NCI-H460 (cell line): ENCODE measurements at places on chromosomes 1 and 21. TPM values are rescaled to one million over a fixed set of nuclear protein-coding genes. Genes with fewer than 3 reads are reported as not detected.

The VCAM1 gene
- not detected in 2 replicates for total RNA-seq

The CDA gene
- total RNA-seq = 0.35 TPM in 1 of 2 replicates, not detected in the other

The UBXN10 gene
- not detected in 2 replicates for total RNA-seq

The JUN gene
- 10.2 and 11.1 TPM in 2 replicates for total RNA-seq

The S100A5 gene
- total RNA-seq = 0.30 TPM in 1 of 2 replicates, not detected in the other

The IFNLR1 gene
- 2.6 and 3.2 TPM in 2 replicates for total RNA-seq

The KRTAP11-1 gene
- total RNA-seq = not detected in 2 replicates

The SMG5 gene
- 74.7 and 79.8 TPM in 2 replicates for total RNA-seq

The CCDC17 gene
- 1.0 and 1.2 TPM in 2 replicates for total RNA-seq

The GNAT2 gene
- not detected in 2 replicates for total RNA-seq

The SELE gene
- not detected in 2 replicates for total RNA-seq

The GUCA2B gene
- total RNA-seq = not detected in 2 replicates

The PDZK1IP1 gene
- not detected in 2 replicates for total RNA-seq

The LCE1F gene
- not detected in 2 replicates for total RNA-seq

The OR2L13 gene
- total RNA-seq = not detected in 2 replicates

The GNG4 gene
- total RNA-seq = 0.25 and 0.87 TPM in 2 replicates

The TMCC2 gene
- total RNA-seq = 1.5 and 1.8 TPM in 2 replicates

The PERM1 gene
- total RNA-seq = not detected in 2 replicates

The CD5L gene
- not detected in 2 replicates for total RNA-seq

The C1QC gene
- not detected in 2 replicates for total RNA-seq

The NBPF10 gene
- total RNA-seq = 0.72 and 0.77 TPM in 2 replicates

The LORICRIN gene
- total RNA-seq = not detected in 2 replicates

The AKR7A3 gene
- 0.17 and 0.22 TPM in 2 replicates for total RNA-seq

The FMN2 gene
- total RNA-seq = 6.4 and 7.5 TPM in 2 replicates

The CD34 gene
- total RNA-seq = not detected in 2 replicates

The TNFSF18 gene
- 4.5 and 5.1 TPM in 2 replicates for total RNA-seq

The KCNK1 gene
- 4.0 and 4.5 TPM in 2 replicates for total RNA-seq

The VHLL gene
- total RNA-seq = not detected in 2 replicates

The PARS2 gene
- 4.8 and 5.4 TPM in 2 replicates for total RNA-seq

The SMPDL3B gene
- total RNA-seq = 0.94 and 0.98 TPM in 2 replicates

The ZC3H12A gene
- 12.3 and 12.9 TPM in 2 replicates for total RNA-seq

The BCAN gene
- total RNA-seq = 0.07 TPM in 1 of 2 replicates, not detected in the other

The TTC22 gene
- total RNA-seq = not detected in 2 replicates

The MROH7 gene
- not detected in 2 replicates for total RNA-seq

The CSDE1 gene
- total RNA-seq = 300 and 328 TPM in 2 replicates

The C21orf58 gene
- 4.4 TPM in 2 replicates for total RNA-seq

The AGT gene
- total RNA-seq = not detected in 2 replicates

The JAM2 gene
- 0.25 TPM in 1 of 2 replicates, not detected in the other for total RNA-seq

The ADCY10 gene
- total RNA-seq = 0.72 TPM in 1 of 2 replicates, not detected in the other

The TCHH gene
- total RNA-seq = 0.02 and 0.03 TPM in 2 replicates

The MXRA8 gene
- total RNA-seq = not detected in 2 replicates

The DISP3 gene
- 0.03 and 0.07 TPM in 2 replicates for total RNA-seq

The HPCA gene
- not detected in 2 replicates for total RNA-seq

The HSD3B2 gene
- total RNA-seq = not detected in 2 replicates

The ADAM30 gene
- not detected in 2 replicates for total RNA-seq

The SLC44A3 gene
- 1.0 and 3.4 TPM in 2 replicates for total RNA-seq

The PLPPR4 gene
- not detected in 2 replicates for total RNA-seq

The HSPA6 gene
- 0.45 and 0.84 TPM in 2 replicates for total RNA-seq

The GPR161 gene
- total RNA-seq = 2.1 and 2.8 TPM in 2 replicates

The NBPF4 gene
- total RNA-seq = not detected in 2 replicates

The RUNX3 gene
- total RNA-seq = not detected in 2 replicates

The SELL gene
- total RNA-seq = not detected in 2 replicates

The CHIA gene
- total RNA-seq = not detected in 2 replicates

The C1orf226 gene
- total RNA-seq = 0.07 and 0.12 TPM in 2 replicates

The KLHL17 gene
- total RNA-seq = 7.2 and 10.1 TPM in 2 replicates

The FASLG gene
- not detected in 2 replicates for total RNA-seq

The TAS1R1 gene
- total RNA-seq = not detected in 2 replicates
